ENCODE measurements at places on chromosomes 12 and 14. TPM values are rescaled to one million over a fixed set of nuclear protein-coding genes. Genes with fewer than 3 reads are reported as not detected.

Gene PAPLN
- 7.6 TPM for total RNA-seq

Gene SIX1
- 0.18 TPM for total RNA-seq

Gene KCNJ8
- 0.16 TPM for total RNA-seq

Gene KRT4
- not detected for total RNA-seq

Gene SYCP3
- not detected for total RNA-seq
